HS-5 (cell line): ENCODE measurements at places on chromosomes 11 and 22.

GRCh38 chr11:24391167-24391566, 105.7 kb upstream of the LUZP2 start:
- peak; percentile 34 for DNase-seq

DNA sequence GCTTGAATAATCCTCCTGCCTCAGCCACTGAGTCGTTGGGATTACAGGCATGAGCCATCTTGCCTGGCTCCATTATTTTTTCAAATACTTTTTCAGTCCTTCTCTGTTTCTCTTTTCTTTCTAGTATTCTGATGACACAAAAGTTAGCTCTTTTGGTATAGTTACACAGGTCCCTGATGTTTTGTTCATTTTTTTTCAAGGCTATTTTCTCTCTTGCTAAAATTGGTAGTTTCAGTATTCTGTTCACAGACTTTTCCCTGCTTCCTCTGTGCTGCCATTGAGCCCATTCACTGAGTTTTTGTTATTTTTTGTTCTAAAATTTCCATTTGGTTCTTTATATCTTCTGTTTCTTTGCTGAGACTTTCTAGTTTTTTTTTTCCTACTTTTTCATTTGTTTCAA, 166.5 kb downstream of the UVRAG start:
- no peak for DNase-seq

DNA sequence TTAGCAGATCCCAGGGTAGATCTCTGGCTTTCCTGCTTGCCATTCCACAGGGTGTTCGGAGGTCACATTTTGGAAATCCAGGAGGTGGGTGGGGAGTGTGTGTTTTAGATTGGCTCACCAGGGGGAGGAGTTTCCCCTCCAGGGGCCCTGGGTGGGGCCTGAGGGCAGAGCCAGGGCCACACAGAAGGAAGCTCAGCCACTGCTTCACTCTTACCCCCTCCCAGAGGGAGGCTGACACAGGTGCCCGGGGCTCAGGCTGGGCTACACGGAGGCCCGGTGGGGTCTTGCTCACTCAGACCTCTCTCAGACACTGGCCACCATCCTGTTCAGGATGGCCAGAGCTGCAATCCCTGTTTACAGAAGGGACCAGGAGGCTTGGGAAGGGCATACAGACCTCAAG, 2.5 kb downstream of the WNT7B start:
- no peak for DNase-seq

- DNase-seq = no peak
These were observed 31.2 kb downstream of the CD82 start for GRCh38 chr11:44596525-44597276.

GRCh38 chr22:49972163-49973017, 11.8 kb downstream of the PIM3 start:
- DNase-seq = no peak

GRCh38 chr11:1631066-1631568, 1.5 kb downstream of the KRTAP5-5 start:
- DNase-seq = no peak

- no peak for DNase-seq
These were observed 2.6 kb downstream of the KCNE3 start for GRCh38 chr11:74464746-74465145.

GRCh38 chr11:83008581-83008923, 63.1 kb downstream of the RAB30 start:
- DNase-seq = no peak

GRCh38 chr22:25746012-25746373, 4.0 kb downstream of the MYO18B start:
- DNase-seq = no peak

- DNase-seq = no peak
These were observed 859.0 kb downstream of the FAM181B start for GRCh38 chr11:81874635-81875034.

- no peak for DNase-seq
These were observed 12.9 kb downstream of the CWC15 start for GRCh38 chr11:94960488-94960887.

DNA sequence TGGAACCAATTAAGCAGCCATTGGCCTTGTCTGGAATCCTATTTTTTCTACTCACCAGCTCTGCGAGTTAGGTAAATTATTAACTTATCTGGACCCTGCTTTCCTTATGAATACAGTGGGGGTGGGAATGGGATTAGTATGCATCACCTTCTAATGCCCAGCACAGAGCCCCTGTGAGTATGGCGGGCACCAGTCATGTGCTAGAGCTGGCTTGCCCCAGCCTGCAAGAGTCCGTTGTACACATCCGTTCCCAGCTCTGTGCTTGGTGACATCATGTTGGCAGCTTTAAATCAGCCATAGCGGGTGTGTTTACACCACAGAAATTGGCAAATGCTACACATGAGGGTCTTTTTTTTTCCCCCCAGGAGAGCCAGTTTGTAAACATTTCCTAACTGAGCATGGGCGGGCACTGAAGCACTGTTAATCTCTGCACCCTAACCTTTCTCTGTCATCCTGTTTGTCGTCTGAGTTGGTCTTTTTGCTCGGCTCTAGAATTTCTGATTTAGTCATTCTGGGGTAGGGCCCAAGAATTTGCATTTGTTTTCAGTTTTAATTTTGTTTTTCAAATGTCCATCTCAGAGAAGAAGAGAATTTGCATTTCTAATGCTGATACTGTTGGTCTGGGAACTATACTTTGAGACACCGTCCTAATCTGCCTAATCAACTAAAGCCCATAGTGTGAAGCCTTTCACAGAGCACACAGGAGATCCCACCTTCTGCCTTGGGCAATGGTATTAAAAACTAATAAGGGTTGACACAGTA, 130.3 kb upstream of the TBCEL start:
- DNase-seq = no peak

DNA sequence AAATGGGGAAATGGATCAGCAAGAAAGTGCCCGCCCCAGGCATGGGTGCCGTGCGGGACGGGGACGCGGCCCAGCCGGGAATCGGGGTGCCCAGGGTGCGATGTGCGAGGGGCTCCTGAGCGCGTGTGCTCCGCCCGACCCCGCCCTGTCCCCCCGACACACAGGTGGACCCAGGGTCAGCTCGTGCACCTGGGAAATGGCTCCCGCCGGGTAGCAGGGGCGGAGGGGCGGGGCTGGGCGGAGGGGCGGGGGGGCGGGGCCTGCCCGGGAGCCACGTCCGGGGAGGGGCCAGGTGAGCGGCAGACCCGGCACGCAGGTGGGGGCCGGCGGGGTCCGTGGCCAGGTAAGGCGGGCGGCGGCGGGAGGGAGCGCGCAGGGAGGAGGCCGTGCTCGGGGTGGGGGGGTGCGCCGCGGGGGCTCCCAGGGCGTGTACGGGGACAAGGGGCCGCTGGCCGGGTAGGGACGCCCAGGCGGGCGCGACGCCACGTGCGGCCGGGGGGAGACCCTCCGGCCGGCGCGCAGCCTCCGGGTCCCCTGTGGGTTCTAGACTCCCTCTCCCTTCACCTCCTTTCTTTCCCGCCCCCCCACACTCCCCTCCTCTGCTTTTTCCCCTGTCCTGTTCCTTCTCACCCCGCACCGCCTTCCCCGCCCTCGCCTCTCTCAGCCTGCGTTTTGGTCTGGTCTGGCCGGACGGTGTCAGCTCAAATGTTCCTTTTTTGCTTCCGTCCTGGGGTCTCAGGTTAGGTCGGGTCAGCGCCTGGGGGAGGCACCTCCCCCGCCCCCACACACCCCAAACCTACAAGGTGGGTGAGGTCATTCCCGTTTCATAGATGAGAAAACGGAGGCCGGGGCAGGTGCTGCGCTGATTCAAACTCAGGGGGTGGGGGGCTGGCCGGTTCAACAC, at the start of gene ARHGAP8:
ARHGAP8 (plus strand) TSS at position 291 of the 904 bp plus-strand sequence. CDS start 33,953 bp downstream, outside the sequence.
- DNase-seq = no peak

- peak; percentile 88 for DNase-seq
These were observed 7.6 kb downstream of the SLC39A13 start for GRCh38 chr11:47415949-47416472.

DNA sequence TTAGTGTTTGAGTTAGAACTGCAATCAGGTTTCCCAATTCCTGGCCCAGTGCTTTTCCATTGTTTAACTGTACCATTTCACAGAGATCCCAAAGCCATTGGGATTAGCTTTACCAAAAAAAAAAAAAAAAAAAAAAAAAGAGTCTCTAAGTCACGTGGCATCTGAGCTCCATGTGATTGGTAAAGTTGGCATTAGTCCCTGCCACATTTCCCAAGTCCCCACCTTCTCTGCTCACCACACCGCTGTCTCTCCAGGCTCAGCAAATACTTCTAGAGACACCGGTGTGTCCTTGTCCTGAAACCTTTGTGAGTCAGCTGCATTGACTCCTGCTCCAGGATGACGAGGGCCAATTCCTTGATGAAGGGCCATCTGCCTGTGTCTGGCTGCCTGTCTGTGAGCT, 305.3 kb downstream of the KIRREL3 start:
- no peak for DNase-seq

GRCh38 chr11:131303611-131304119, 66.8 kb upstream of the NTM start:
- no peak for DNase-seq

GRCh38 chr22:42608823-42609361, 5.8 kb downstream of the POLDIP3 start:
- DNase-seq = no peak

DNA sequence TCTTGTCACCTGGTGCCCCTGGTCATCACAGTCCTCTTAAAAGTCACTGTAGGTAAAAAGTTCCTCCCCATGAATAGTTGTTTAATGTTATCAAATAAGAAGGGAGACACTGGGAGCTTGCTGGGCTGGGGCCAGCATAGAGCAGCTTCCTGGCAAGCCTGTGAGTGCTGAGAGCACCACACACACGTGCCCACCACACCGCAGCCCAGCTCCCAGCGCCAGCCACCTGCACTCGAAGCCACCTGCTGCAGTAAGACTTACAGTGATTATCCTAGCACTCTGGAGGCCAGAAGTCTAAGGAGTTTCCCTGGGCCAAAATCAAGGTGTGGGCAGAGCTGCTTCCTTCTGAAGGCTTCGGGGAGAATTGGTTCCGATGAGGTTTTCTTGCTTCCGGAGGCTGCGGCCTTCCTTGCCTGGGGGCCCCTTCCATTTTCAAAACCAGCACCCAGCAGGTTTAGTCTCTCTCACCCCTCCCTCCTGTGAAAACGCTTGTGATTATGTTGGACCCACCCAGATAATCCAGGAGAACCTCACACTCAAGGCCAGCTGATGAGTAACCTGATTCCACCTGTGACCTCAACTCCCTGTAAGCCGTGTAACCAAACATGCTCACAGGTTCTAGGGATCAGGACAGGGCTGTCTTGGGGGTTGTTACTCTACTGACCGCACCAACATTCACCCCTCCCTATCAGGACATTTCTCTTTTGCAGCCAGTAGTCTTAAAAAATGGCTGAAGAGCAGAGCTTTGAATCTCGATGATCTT, 687.2 kb downstream of the TBC1D22A start:
- DNase-seq = no peak

DNA sequence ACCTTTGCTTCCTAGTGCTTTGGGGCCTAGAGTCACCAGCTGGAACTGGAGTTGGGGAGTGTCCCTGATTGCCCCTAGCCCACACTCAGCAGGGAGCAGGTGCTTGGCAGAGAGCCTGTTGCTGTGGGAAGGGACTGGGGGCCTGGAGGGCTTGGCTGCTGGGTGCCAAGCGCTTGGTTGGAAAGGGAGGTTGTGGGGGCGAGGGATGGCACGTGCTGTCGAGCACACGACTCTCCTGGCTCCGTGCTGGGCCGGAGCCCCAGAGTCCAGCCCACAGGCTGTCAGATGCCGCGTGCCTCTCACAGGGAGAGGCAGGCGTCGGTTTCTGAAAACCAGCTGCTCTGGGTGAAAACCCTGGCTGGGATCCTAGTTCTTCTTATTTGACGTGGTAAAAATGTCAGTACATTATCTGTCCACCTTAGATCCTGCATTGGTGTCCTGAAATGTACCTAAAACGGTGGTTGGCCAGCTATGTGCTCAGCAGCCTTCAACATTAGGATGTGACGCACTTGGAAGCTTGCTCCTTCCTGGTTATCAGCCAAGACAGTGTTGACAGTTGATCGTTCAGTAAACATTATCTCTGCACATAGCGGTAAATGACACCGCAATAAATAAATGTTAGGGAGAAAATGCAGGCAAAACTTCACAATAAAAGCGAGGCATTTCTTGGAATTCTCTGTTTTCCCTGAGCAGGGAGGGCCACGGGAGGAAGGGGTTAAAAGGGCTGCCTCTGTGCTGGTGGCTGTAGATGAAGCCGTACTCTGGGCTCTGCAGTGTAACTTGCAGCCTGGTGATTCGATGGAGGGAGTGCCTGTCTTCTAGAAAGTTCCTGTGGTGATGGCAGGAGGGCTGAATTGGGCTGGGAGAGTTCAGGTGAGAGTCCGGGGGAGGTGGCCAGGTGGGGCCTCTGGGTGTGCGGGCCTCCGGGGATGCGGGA, 29.2 kb downstream of the GRAMD4 start:
- DNase-seq = no peak

- DNase-seq = no peak
These were observed 13.7 kb upstream of the CSNK2A3 start for GRCh38 chr11:11366793-11367192.

GRCh38 chr11:1323774-1324173, 14.3 kb upstream of the TOLLIP start:
- no peak for DNase-seq
